ENCODE measurements at places on chromosomes 12 and 14.
A peak's percentile ranks its signal among the peaks of the same experiment; 100 is the strongest.

GRCh38 chr12:66269757-66270383 is 32.4 kb upstream of the HELB start:
- DNase-seq: no peak

- DNase-seq: no peak
Observed at GRCh38 chr12:107554941-107555340, 130.7 kb upstream of the PWP1 start.

GRCh38 chr12:3991798-3992580 is 118.8 kb upstream of the PARP11 start:
- DNase-seq: no peak

- no peak for DNase-seq
Observed at GRCh38 chr12:4448943-4449850, 3.6 kb upstream of the FGF6 start.

GRCh38 chr14:27243365-27243764 is 645.5 kb upstream of the NOVA1 start:
- DNase-seq: no peak

GRCh38 chr14:92945959-92946846 is 23.3 kb downstream of the CHGA start:
- peak; percentile 77 for DNase-seq

DNA sequence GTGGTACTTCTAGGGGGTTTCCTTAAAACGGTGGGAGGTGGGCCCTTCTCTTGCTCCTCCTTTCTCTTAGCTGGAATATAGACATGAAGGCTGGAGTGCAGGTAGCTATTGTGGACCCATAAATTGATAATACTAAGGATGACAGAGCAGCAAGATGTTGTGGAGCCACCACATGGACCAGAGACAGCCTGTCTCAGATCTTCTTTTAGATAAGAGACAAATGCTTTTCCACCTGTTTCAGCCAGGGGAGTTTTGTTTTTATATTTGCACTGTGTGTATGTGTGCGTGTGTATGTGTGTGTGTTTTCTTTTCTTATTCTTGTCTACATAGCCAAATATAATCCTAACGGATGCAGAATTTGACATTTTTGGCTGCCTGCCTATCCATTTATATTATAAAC is 62.9 kb upstream of the HIF1A start:
- no peak for DNase-seq

DNA sequence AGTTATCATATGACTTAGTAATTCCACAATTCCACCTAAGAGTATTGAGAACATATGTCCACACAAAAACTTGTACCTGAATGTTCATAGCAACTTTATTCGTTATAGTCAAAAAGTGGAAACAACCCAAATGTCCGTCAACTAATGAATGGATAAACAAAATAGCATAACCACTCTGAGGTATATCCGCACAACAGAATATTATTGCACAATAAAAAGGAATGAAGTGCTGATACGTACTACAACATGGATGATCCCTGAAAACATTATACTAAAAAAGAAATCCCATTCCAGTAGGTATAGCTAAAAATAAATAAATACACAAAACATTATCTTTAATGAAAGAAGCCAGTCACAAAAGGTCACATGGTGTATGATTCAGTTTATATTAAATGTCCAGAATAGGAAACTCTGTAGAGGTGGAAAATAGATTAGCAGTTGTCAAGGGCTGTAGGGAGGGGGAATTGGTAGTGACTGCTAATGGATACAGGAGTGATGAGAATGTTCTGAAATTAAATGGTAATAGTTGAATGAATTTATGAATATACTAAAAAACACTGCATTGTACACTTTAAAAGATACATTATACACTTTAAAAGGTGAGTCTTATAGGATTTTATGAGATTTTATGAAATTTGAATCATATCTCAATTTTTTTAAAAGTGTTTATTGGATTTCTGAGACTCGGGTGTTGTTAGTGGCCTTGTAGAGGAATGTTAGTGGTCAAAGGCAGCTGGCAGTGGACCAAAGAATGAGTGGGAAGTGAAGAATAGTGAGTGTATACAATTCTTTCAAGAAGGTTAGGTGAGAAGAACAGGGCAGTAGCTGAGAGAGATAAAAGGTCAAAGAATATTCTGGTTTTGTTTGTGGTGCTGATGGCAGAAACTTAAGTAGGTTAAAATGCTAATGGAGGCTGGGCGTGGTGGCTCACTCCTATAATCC is 36.3 kb upstream of the BAZ1A start:
- no peak for DNase-seq

DNA sequence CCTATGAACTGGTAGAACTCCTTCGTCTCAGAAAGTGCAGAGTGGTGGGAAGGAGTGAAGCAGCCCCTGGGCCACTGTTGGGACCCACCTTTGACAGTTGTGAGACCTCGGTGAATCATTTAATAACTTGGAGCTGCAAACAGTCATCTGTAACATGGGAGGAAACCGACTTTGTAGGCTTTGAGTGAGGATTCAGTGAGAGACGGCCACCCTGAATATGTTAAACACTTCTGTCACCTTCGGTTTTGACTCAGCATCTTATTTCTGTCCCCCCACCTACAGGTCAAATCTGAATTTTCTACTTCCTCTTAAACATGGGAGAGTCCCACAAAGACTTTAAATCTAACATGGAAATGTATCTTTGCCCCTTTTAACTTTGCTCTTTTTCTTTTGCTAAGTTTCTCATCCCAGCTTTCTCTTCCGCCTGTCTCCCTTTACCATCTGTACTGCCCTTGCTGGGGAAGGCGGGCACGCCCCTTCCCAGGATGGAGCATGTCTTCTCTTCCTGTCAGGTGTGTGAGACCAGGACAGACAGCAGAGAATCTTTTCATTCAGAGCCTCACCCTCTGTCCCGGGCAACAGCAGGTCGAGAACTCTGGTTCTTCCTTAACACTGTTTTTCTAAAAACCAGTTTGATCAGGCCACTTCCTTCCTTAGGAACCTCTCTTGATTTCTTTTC is 37.1 kb downstream of the ZC3H14 start:
- no peak for DNase-seq

- peak; percentile 70 for DNase-seq
Observed at GRCh38 chr12:101925935-101926334, 48.6 kb downstream of the DRAM1 start.

- no peak for DNase-seq
Observed at GRCh38 chr12:58616618-58617017, 303.7 kb downstream of the LRIG3 start.

DNA sequence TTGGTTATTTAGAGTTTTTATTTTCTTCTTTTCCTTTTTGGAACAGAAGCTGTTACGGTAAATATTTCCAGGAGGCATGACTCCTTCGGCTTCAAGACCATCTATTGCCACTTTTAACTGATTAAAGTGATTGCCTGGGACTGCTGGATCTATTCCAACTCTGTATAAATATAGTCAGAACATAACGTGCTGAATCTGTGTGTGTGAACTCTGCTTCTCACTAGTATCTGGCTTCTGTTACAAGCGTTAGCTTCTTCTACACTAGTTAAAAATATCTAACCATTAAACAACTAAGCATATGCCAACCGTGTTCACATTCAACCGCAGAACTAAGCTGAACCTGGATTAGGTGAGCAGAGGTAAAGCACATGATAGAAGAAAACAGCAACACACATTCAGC is 49.0 kb downstream of the TMTC1 start:
- no peak for DNase-seq

- DNase-seq: no peak
Observed at GRCh38 chr12:5210179-5210922, 166.7 kb downstream of the KCNA5 start.

GRCh38 chr12:761256-761655 is 8.9 kb downstream of the WNK1 start:
- no peak for DNase-seq

- peak; percentile 95 for DNase-seq
Observed at GRCh38 chr14:55107766-55108554, 21.1 kb upstream of the LGALS3 start.

GRCh38 chr14:51877810-51878209 is 17.4 kb downstream of the GNG2 start:
- no peak for DNase-seq

GRCh38 chr12:44091948-44092606 is 256.2 kb downstream of the TMEM117 start:
- DNase-seq: no peak

DNA sequence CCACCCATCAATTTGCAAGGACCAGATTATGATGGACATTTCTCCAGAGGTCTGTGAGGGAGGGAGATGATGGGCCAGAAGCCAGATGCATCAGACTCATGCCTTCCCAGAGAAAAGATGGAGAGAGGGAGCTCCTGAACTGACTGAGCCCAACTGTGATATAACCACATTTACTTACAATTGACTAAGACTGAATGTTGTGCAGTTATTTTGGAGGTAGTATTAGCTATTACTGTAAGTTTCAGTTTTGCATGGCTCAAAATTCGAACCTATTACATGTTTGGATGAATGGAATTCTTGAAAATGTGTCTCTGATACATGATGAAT is 211.1 kb upstream of the SFSWAP start:
- no peak for DNase-seq

- DNase-seq: no peak
Observed at GRCh38 chr14:22641846-22642245, 2.3 kb downstream of the OR6J1 start.

DNA sequence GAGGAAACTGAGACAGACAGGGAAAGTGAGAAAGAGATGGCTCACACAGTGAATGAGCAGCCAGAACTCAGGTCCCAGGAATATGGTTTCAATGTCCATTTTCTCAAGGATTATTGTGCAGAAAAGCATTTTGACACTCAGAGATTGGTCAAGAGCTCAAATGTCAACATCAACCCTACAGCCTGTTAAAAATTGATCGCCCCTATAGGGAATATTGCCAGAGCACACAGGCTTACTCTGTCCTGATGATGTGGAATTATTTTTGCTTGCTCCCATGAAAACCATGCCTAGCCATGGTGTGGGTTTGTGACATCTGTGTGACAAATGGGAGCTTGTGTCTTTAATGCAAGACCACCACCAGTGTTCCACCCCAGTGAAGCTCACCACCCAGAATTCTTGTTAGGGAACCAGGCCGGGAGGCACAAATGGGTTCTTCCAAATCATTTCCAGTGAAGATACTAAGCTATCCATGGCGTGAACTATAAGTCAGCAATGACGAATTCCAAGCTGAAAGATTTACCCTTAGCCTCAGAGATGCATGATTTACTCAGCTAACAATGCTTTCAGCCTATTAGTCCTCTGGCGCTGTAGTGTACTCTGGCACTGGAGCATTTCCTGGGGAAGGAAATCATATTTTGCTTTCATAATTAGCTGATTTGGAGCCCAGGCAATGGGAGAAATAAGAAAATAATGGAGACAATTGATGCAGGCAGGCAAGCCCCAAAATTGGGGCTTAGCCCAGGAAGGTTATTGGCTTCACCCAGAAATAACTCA is 1188.2 kb upstream of the TMEM132C start:
- DNase-seq: no peak

DNA sequence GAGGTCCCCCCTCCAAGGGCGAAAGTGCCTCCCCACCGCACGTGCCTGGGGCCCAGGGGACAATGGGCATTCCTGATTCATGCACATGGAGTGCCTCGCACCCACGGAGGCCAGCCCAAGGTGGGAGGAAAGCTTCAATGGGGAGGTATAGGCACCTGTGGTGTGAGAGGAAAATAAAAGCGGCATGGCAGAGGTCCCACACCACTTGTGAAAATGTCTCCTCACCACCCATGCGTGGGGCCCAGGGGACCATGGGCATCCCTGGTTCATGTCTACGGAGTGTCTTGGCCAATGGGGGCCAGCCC is 384.7 kb downstream of the ALG10 start:
- no peak for DNase-seq

DNA sequence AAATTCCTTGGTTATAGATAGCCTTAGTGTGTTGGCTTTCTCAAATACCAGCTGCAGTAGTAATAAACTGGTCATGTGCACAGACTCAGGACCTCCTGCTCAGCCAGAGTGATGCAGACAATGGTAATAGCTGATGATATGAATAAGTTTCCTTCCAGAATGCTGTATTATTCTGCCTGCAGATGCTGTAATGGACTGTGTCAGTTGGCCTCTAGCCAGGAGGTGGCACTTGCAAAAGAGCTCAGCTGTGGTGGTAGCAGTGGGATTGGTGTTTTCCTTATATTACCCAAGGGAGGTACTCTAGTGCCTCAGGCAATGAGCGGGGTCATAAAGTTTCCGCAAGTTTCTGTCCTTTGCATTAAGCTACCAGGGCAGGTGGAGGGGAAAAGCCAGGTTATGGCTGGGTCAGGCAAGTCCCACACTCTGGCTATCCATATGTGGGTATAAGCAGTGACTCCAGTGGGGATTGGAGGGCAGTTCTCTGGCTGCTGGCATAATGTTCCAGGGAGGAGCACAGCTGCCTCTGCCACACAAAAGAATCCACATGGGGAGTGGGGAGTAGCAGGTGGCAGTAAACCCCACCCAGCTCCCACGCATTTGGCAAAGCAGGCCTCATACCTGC is 14.0 kb upstream of the MUCL1 start:
- DNase-seq: no peak

DNA sequence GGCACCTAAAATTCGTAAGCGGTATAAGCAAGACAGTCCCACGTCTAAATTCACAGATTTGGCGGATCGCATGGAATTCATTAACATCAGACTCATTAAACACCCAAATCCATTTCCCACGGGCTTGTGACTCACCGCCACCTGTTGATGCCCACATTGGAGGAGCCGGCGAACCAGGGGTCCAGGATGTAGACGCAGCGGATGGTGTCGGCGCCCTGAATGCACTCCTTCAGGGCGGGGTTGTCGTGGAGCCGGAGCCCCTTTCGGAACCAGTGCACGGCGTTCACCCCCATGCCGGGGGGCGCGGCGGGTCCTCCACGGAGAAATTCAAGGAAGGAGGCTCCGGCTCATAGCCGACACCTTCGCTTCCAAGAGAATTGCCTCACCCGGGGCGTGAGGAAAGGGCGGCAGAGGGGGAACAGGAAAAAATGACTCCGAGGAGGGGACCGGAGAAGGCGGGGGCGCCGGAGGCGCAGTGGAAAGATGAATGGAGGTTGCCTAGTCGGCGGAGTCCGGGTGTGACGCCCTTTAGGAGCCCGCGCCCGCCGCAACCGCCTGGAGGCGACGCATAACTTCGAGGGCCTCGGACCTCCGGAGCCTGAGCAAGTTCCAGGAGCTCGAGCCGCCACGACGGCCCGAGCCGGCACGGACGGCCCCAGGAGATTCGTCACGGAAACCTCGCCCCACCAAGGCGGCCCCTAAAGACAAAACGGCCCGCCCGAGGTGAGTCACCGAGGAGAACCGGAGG is 506 bp downstream of the CRY1 start:
- peak; percentile 82 for DNase-seq

- DNase-seq: no peak
Observed at GRCh38 chr12:110600254-110600653, 13.7 kb upstream of the TCTN1 start.
